ENCODE measurements at places on chromosomes 2 and 18. TPM values are rescaled to one million over a fixed set of nuclear protein-coding genes. Genes with fewer than 3 reads are reported as not detected.

The DCC gene
- total RNA-seq, result not detected

The ANKRD23 gene
- 3.7 TPM for total RNA-seq

The CFC1 gene
- total RNA-seq, result not detected

The UPP2 gene
- not detected for total RNA-seq
